ENCODE measurements at places on chromosomes 4 and X. TPM values are rescaled to one million over a fixed set of nuclear protein-coding genes. Genes with fewer than 3 reads are reported as not detected.

GRCh38 chrX:39827951-39828350, 269.8 kb downstream of the BCOR start:
- H3K4me3 ChIP-seq, result no peak overlapping the region
- H3K36me3 ChIP-seq, result no peaks in the 10 kb centered on the region
- H3K27ac ChIP-seq, result no peak overlapping the region
- no peaks in the 10 kb centered on the region for H3K4me1 ChIP-seq

Gene GNRHR
- total RNA-seq, result not detected

DNA sequence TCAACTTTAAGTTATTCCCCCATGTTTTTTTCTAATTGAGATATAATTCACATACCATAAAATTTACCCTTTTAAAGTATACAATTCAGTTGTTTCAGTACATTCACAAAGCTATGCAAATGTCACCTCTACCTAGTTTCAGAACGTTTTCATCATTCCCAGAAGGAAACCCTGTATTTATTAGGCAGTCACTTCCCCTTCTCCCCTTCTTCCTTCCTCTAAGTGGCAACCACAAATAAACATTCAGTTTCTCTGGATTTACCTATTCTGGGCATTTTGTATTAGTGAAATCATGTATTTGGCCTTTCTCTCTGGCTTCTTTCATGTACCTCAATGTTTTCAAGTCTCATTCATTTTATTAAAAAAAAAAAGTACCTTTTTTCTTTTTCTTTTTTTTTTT, 101.9 kb downstream of the TET2 start:
- DNase-seq, result no peak
- no peaks in the 10 kb centered on the region for H3K4me1 ChIP-seq
- no peaks in the 10 kb centered on the region for H3K36me3 ChIP-seq
- no peak overlapping the region for H3K4me3 ChIP-seq
- H3K27ac ChIP-seq, result no peak overlapping the region

- no peak for DNase-seq
- H3K27ac ChIP-seq, result no peak overlapping the region
- H3K4me3 ChIP-seq, result no peak overlapping the region
- no peaks in the 10 kb centered on the region for H3K27me3 ChIP-seq
- H3K4me1 ChIP-seq, result no peaks in the 10 kb centered on the region
- H3K36me3 ChIP-seq, result no peaks in the 10 kb centered on the region
These were observed 231.3 kb upstream of the STK26 start for GRCh38 chrX:131791608-131792355.

GRCh38 chr4:171981185-171981584, 168.0 kb downstream of the GALNTL6 start:
- H3K27ac ChIP-seq, result no peak overlapping the region
- H3K4me1 ChIP-seq, result no peaks in the 10 kb centered on the region
- H3K27me3 ChIP-seq, result no peaks in the 10 kb centered on the region
- H3K36me3 ChIP-seq, result no peaks in the 10 kb centered on the region

GRCh38 chr4:52685316-52685715, 26.2 kb upstream of the USP46 start:
- no peaks in the 10 kb centered on the region for H3K27me3 ChIP-seq
- no peaks in the 10 kb centered on the region for H3K36me3 ChIP-seq
- no peak overlapping the region for H3K27ac ChIP-seq

GRCh38 chr4:69896530-69897116, 34.2 kb upstream of the CSN1S1 start:
- DNase-seq, result no peak
- no peak overlapping the region for H3K4me3 ChIP-seq
- H3K36me3 ChIP-seq, result no peaks in the 10 kb centered on the region
- no peaks in the 10 kb centered on the region for H3K4me1 ChIP-seq
- no peak overlapping the region for H3K27ac ChIP-seq

DNA sequence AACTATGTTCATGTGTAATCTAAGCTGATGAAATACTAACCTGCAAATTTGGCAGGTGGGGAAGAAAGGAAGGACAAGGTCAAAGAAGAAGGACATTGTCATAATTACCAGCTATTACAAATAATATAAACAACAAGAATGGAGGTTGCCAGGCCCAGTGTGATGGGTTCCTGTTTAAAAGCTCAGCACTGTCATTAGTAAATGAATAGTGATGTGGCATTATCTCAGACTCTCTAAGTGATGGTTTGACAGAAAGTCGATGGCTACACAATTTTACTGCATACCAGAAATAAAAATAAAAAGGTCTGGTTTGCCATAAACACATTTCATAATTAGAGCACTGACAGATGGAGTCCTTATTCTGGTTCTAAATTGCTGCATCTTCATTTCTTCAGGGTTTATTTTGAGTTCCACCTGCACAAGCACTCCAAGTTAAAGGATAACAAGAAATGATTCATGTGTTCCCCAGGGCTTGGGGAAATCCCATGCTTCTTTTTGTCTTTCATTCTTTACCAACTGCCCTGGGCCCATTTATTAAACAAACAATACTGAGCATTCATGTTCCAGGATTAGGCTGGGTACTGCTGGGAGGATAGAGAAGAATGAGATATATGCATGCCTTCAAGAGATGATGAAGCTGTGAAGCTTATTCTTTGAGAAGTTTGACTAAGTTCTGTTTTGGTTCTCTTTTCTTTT, 367.8 kb upstream of the RASGEF1B start:
- no peak for DNase-seq
- H3K36me3 ChIP-seq, result no peaks in the 10 kb centered on the region
- H3K4me3 ChIP-seq, result no peak overlapping the region
- no peaks in the 10 kb centered on the region for H3K4me1 ChIP-seq
- H3K27me3 ChIP-seq, result no peaks in the 10 kb centered on the region
- H3K27ac ChIP-seq, result no peak overlapping the region

- H3K4me1 ChIP-seq, result no peaks in the 10 kb centered on the region
- H3K27me3 ChIP-seq, result no peaks in the 10 kb centered on the region
- no peak overlapping the region for H3K27ac ChIP-seq
These were observed 72.3 kb downstream of the SLIT2 start for GRCh38 chr4:20323991-20324390.

Gene PKD2
- total RNA-seq, result 11.5 TPM

DNA sequence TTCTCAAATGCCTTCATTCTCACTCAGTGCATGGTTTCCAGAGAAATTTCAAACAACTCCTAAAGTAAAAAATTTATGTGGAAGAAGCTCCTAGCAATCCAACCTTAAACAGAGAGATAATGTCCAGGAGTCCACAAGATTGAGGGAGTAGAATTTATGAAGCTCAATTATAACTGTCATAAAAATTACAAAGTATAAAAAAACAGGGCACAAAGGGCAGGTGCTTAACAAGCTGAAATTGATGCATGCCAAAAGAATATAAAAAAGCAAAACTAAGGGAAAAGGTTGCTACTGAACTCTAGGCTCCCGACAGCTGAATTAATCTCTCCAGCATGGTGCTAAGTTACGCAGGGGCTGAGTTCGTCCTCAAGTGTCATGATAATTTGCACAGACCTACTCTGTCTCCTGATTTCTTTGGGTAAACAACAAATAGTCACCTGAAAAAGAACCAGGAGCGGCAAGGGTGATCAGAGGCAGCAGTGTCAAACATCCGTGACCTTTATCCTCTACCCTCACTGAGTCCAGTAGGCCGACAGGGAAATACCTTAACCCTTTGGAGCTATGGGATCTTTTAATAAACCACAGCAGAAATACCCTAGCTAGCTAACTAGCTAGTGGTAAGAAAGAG, 47.2 kb upstream of the RELL1 start:
- H3K27me3 ChIP-seq, result no peaks in the 10 kb centered on the region
- H3K4me1 ChIP-seq, result no peaks in the 10 kb centered on the region
- no peaks in the 10 kb centered on the region for H3K36me3 ChIP-seq
- DNase-seq, result no peak

GRCh38 chrX:45506149-45506730, 305.6 kb upstream of the DIPK2B start:
- peaks cover 22% of the 10 kb centered on the region for H3K4me1 ChIP-seq
- no peaks in the 10 kb centered on the region for H3K36me3 ChIP-seq
- H3K27me3 ChIP-seq, result no peaks in the 10 kb centered on the region
- H3K27ac ChIP-seq, result peak overlapping the region; percentile 59
- DNase-seq, result no peak

DNA sequence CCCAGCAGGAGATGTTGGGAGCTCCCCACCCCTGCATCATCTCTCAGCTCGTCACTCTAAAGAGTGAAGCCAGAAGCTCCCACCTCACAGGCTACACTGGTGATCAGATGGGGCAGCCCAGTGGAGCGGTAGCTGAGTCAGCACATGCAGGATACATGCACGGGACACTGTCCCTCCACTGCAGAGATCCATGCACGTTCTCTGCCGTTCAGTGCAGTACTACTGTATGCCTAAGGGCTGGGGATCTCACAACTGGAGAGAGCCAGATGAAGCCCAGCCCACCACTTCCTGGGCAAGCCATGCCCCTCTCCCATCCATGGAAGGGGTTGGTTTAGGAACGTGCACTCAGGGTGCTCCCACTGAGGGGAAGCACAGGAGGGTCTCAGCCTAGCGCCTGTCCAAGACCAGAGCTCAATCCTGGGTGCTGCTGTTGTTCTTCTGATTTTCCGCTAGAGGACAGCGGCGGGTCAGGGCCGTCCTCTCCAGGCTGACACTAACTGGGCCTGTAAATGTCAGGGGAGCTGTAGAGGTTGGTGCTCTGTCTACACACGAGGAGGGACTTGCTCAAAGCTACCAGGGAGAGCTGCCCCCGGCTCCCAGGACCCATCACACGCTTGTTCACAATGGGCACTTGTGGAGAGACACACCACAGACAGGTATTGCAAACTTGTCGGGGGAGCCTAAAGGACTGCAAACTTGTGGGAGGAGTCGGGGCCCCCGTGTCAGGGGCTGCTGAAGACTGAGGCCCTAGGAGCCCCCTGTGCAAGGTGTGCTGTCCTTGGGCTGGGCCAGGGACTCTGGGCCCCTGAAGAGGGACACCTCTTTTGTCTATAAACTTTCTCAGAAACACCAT, 18.2 kb upstream of the ABLIM2 start:
- H3K27me3 ChIP-seq, result no peaks in the 10 kb centered on the region
- no peaks in the 10 kb centered on the region for H3K36me3 ChIP-seq
- H3K27ac ChIP-seq, result no peak overlapping the region
- DNase-seq, result no peak

Gene AREG
- total RNA-seq, result 0.67 TPM

Gene KLF8
- total RNA-seq, result 1.3 TPM

Gene CXCL8
- 0.95 TPM for total RNA-seq
